Fibroblast of mammary gland (primary cell): ENCODE measurements at places on chromosomes 5 and 9.
A peak's percentile ranks its signal among the peaks of the same experiment; 100 is the strongest.

DNA sequence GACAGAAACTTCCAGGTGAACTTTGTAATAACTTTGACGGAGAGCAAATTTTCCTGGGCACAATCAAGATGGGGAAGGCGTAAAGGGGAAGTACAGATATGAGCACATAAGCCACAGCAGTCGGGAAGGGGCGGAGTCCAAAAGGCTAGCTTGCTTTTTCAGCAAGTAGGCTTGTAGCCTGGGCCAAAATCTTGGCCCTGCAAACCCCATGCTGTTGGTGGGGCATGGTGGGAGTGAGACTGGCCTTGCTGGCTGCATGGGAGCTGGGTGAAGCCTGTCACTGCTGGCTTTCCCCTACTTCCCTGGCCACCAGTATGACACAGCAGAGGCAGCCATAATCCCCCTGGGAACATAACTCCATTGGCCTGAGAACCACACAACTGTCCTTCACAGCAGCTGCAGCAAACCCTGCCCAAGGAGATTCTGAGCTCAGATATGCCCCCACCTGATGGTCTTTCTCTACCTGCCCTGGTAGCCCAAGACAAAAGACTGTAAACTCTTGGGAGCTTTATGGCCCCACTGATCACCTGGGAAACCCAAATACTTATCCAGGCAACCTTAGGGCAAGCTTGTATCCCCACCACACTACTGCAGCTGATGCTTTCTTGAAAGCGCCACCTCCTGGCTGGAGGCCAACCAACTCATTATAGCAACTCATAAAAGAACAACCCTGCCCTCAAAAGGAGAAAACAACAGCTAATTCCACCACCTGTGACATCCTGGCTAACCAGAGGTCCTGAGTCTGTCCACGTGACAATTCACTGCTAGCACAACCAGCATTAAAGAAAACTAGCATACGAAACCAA lies 24.0 kb downstream of the DCTN4 start:
- no peak for DNase-seq

DNA sequence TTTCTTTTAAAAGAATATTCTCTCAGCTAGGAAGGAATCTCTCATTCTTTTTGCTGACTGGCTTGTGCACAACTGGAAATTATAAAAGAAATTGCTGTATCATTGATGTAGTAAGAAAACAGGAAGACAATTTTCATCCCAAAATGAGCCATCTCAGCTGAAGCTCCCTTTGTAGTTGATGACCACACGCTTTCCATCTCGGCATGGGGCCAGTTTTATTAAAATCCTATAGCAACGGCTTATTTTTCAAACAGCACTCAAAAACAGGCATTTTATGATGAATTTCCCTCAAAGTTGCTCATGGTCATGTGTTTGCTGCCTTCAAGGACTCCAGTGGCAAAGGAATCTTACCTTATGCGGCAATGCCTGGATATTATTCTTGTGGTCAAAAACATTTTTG lies 62.4 kb upstream of the GLIS3 start:
- peak; percentile 9 for DNase-seq

DNA sequence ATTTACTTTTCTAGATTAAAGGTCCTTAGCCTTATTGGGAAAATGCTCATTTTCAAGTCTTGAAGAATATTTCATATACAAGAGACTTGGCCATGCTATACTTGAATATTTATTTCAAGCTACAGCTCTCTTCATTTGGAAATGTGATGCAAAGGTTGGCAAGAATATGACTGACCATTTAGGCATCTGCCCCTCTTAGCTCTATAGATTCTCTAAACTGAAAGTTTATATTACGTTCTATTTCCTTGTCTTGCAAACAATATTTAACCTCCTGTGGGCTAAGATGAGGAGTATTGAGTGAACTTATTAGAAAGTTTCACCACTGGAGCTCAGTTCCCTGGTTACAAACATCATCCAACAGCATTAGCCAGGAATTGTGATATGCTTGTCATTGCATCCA lies 593.1 kb downstream of the MAT2B start:
- no peak for DNase-seq

- DNase-seq, result peak; percentile 24
These were observed 68.3 kb downstream of the KCNIP1 start for GRCh38 chr5:170571875-170572852.

GRCh38 chr5:36089989-36090388 lies 23.3 kb upstream of the UGT3A2 start:
- DNase-seq, result peak; percentile 47

GRCh38 chr5:135481387-135481786 lies 29.2 kb upstream of the TIFAB start:
- no peak for DNase-seq

DNA sequence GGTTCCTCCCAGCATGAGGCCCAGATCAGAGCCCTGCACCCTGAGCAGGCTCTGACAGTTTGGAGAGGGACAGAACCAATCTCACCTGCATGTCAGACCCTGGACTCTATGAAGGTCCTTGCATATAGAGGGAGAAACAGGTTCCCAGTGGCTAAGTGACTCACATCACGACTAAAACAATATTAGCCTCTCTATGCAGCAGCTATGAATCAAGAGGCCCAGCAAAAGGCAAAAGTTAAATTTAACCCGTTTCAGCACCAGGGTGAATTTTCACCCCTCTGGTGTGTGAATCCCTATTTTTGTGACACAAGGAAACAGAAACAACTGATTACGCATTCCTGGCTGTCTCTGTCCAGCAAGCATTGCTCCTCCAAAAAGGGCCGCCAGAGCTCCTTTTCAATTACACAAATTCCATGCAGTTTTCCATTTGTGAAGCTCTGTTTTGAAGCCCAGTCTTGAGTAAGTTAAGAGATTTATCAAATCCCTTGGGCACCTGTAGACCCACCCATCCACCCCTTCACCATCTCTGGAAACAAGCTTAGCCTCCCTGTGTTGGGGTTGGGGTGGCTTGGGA lies 136.6 kb downstream of the GABBR2 start:
- no peak for DNase-seq

- DNase-seq, result peak; percentile 77
These were observed 42.9 kb upstream of the TRIM32 start for GRCh38 chr9:116644091-116644688.

- no peak for DNase-seq
These were observed 235.6 kb downstream of the ELAVL2 start for GRCh38 chr9:23590276-23591000.

- DNase-seq, result no peak
These were observed 82.2 kb upstream of the RFX3 start for GRCh38 chr9:3608011-3608410.

GRCh38 chr5:115666023-115666422 lies 40.2 kb upstream of the TMED7 start:
- peak; percentile 14 for DNase-seq

DNA sequence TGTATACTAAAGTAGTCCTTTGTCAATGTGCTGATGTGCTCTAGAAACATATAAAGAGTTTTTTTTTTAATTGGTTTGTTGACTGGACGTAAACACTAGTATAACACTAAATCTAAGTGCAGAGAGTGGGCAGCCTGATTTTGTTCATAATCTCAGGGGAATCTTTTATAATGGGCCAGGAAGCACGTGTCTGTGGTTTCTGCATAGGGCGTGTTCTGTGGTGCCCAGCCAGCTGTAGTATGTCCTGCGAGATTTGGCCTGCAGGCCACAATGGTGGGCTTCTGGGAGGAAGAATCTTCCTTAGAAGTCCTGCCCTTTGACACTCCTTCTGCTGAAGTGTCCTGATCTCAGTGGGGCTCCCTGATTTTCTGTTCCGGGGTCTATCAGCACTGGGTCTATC lies 49.0 kb upstream of the DHFR start:
- DNase-seq, result peak; percentile 10

GRCh38 chr9:72394066-72394465 lies 29.1 kb upstream of the ZFAND5 start:
- DNase-seq, result no peak

DNA sequence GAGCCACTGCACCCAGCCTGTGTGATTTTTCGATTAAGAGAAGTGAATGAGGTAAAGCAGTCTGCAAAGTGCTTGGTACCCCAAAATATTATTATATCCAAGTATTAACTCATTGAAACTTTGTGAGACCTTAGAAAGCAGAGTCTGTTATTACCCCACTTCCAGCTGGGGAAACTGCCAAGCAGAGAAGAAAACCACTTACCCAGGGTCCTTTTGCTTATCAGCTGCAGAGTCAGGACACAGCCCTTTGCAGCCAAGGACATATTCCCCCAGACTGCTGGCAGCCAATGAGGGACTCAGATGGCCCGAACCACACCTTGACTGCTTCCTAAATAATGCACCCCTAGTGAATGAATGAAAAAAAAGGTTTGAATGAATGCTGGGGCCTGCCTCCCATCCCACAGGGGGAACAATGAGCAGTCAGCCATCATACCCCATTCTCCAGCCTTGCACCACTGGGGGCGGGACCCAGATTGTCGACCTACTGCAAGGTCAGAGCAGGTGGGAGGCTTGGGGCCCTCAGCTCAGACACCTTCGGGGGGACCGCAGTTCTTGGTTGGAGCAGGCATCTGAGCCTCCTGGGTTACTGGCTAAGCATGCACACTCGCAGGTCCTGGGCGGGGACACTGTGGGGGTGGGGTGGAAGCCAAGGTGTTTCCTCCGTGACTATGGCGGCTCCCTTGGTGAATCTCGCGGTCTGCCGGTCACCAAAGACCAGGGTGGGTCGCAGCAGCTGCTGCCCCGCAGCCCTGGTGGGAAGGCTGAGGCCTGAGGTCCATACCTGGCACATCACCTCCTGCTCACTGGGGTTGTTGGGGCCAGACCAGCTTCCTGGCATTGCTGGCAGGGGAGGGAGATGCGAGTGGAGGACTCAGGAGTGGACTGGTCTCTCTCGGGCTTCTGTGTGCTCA lies 29.7 kb downstream of the PRRT1B start:
- DNase-seq, result no peak

DNA sequence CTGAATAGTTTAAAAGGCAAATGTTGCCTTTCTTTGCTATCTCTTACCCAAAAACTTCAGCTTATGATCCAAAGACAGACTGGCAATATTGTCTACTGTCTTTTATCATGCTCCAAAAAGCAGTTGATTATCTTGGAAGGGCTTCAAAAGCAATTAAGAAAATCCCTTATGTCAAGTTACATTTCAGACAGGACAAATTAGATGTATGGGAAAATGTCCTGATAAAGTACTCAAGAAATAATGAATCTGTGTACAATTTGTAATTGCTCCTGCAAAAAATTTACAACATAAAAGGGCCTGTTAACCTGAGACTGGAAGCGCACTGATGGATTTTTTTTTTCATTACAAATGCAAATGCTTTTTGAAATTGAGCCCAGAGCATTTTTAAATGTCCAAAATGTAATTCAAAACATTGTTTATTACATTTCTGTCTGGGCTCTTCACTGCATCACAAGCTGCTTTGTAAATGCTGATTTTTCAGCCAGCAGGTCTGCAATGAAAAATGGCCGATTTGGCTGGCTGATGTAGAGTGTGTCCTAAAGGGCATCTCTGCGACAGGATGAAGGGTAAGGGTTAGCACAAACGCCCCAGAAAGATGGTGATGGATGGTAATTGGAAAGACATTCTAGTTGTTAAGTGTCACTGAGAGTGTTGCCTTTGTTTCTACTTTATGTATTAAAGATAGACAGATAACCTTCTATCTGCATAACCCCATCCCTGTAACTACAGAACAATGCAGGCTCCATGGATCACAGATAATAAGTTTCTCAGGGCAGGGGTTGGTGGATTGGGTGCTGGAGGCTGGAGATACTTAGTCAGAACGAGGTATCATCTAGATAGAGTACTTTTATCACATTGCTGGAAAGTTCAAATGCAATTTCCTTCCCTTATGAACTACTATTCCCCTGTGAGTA lies 27.0 kb downstream of the MAT2B start:
- no peak for DNase-seq

- DNase-seq, result no peak
These were observed 131.4 kb upstream of the IRX4 start for GRCh38 chr5:2014058-2014610.

DNA sequence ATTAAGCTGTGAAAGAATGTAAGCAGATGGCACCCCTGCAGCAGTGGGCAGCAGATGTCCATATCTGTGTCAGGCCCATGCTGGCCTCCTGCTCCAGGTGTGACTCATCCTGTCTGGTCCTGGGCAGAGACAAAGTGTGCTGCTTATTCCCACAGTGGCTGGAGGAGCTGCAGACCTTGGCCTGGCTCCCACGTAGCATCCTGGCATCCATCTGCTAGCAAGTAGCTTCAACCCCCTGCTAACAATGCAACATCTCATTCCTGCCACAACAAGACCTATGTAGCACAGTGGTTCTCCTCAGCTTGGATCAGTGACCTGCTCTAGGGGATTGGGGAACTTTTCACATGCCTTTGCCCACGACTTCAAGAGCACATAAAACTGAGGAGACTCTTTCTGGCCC lies 126.4 kb upstream of the SLC12A2 start:
- DNase-seq, result peak; percentile 77

DNA sequence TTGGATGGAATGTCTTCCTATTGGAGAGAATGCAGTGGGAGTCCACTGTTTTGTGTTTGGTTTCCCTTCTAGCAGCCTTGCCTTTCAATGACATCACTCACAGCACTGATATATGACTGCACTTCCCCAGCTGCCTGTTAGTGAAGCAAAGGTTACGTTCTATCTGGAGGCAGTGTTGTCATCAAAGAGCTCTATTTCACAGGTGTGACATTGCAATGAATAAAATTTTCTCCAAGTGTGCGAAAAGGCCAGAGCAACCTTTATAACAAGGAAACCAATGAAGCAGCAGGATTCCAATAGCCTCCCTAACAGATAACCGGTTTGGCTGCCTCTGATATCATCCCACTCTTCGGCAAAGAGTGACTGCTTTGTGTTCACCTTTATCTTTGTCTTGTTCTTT lies 523.5 kb upstream of the ZNF608 start:
- DNase-seq, result no peak

GRCh38 chr5:109779036-109779735 lies 89.5 kb downstream of the MAN2A1 start:
- peak; percentile 22 for DNase-seq

DNA sequence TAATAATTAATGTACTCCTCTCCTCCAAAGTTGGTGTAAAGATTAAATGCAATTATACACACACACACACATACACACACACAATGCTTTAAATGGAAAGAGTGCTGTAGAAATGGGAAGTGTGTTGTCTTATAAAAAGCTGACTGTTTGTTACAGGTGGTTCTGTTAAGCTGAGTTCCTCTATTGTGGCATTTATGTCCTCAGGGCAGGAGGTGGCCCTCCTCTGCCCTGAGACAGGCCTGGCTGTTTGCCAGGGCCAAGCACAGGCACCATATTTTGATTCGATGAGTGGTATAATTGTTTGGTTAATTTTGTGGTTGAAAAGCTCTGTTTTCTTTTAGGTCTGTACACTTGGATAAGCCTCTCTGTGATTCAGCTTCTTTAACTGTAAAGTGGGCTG lies 573.9 kb downstream of the KIF4B start:
- DNase-seq, result no peak

DNA sequence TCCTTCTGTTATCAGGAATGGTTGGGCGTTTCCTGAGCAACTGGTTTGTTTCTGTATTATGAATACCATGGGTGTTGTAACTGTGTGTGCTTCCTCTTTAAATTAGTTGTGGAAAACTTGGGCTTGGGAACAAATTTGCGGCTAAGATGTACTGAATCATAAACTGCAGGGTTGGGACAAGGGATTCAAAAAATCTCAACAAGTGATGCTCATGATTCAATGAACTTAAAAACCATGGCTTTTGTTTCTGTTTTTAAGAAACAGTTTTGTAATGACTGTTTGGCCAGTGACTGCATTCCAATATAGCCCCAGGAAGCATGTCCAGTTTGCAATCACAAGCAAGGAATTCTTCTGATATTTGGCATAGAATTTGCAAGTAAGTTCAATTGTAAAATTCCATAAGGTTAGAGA lies 657.5 kb upstream of the WWC1 start:
- peak; percentile 97 for DNase-seq

- DNase-seq, result peak; percentile 83
These were observed 27.9 kb upstream of the CTNNA1 start for GRCh38 chr5:138725153-138725817.
